ENCODE measurements at places on chromosomes 3 and 15.

GRCh38 chr3:45566951-45567411 is 27.6 kb upstream of the LIMD1 start:
- H3K36me3 ChIP-seq: no peaks in the 10 kb centered on the region
- DNase-seq: no peak
- peaks cover 21% of the 10 kb centered on the region for H3K4me1 ChIP-seq
- H3K27ac ChIP-seq: no peak overlapping the region
- no peak overlapping the region for H3K4me3 ChIP-seq
- H3K27me3 ChIP-seq: no peaks in the 10 kb centered on the region

DNA sequence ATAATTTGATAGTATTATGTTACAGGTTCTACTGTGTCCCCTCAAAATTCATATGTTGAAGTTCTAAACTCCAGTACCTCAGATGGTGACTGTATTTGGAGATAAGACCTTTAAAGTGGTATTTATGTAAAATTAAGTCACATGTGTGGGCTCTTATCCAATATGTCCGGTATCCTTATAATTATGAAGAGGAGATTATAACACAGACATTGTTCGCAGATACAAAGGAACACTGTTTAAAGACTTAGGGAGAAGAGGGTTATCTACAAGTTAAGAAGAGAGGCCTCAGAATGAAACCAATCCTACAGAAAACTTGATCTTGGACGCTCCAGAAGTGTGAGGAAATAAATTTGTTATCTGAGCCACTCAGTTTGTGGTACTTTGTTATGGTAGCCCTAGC is 50.9 kb downstream of the DPH6 start:
- H3K4me3 ChIP-seq: no peak overlapping the region
- H3K27me3 ChIP-seq: no peaks in the 10 kb centered on the region
- H3K36me3 ChIP-seq: peaks cover 6% of the 10 kb centered on the region

DNA sequence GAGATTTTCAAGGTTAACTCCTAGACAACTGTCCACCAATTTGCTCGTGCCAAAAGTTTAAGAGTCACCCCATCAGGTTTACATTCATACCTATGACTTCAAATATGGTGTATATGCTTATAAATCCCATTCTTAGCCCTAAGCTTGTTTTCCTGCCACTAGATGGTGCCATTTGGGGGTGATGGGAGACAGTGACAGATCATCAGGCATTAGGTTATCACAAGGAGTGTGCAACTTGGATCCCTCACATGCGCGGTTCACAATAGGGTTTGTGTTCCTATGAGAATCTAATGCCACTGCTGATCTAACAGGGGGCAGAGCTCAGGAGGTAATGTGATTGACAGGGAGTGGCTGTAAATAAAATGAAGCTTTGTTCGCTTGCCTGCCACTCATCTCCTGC is 182.7 kb downstream of the CNTN6 start:
- no peaks in the 10 kb centered on the region for H3K36me3 ChIP-seq
- no peaks in the 10 kb centered on the region for H3K27me3 ChIP-seq
- H3K4me1 ChIP-seq: no peaks in the 10 kb centered on the region
- no peak overlapping the region for H3K27ac ChIP-seq
- H3K4me3 ChIP-seq: no peak overlapping the region

- H3K27ac ChIP-seq: no peak overlapping the region
- peaks cover 41% of the 10 kb centered on the region for H3K36me3 ChIP-seq
- no peak overlapping the region for H3K4me3 ChIP-seq
These were observed 228.2 kb upstream of the BHLHE40 start for GRCh38 chr3:4751029-4751501.

GRCh38 chr15:72206677-72207000 is 9.1 kb upstream of the GRAMD2A start:
- no peak overlapping the region for H3K4me3 ChIP-seq
- no peak for DNase-seq
- H3K4me1 ChIP-seq: no peaks in the 10 kb centered on the region
- H3K36me3 ChIP-seq: peaks cover 98% of the 10 kb centered on the region
- no peaks in the 10 kb centered on the region for H3K27me3 ChIP-seq
- H3K27ac ChIP-seq: no peak overlapping the region

DNA sequence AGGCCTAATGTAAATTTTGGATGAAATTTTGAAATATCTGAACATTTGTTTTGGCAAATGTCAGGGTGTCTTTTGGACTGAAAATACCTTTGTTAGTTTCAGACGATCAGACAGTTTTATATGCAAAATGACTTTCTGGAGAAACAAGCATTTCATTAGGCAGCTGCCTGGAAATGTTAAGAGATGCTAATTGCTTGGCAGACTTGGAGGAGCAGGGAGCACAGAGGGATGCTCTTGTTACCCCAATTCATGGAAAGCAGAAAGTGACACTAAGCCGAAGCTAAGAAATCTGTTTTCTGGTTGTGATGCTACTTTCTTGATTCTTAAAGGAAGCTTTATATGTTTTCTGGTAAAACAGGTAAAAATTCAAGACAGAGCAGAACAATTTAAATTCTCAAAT is 204.3 kb upstream of the GBE1 start:
- no peak overlapping the region for H3K4me3 ChIP-seq
- H3K36me3 ChIP-seq: no peaks in the 10 kb centered on the region
- H3K4me1 ChIP-seq: no peaks in the 10 kb centered on the region
- H3K27me3 ChIP-seq: no peaks in the 10 kb centered on the region

- peaks cover 13% of the 10 kb centered on the region for H3K27me3 ChIP-seq
- H3K4me3 ChIP-seq: no peak overlapping the region
- peaks cover 16% of the 10 kb centered on the region for H3K4me1 ChIP-seq
These were observed 176.5 kb downstream of the THSD4 start for GRCh38 chr15:71291723-71292122.

- H3K4me1 ChIP-seq: no peaks in the 10 kb centered on the region
- H3K27me3 ChIP-seq: peaks cover 9% of the 10 kb centered on the region
- no peak overlapping the region for H3K27ac ChIP-seq
These were observed 102.9 kb downstream of the LRRC49 start for GRCh38 chr15:70995383-70995970.

GRCh38 chr15:38316311-38316710 is 63.7 kb downstream of the SPRED1 start:
- H3K4me1 ChIP-seq: no peaks in the 10 kb centered on the region
- no peak overlapping the region for H3K27ac ChIP-seq
- H3K4me3 ChIP-seq: no peak overlapping the region
- no peaks in the 10 kb centered on the region for H3K36me3 ChIP-seq
- peaks cover 1% of the 10 kb centered on the region for H3K27me3 ChIP-seq

GRCh38 chr15:80010131-80010673 is 39.2 kb upstream of the BCL2A1 start:
- H3K4me1 ChIP-seq: no peaks in the 10 kb centered on the region
- H3K27me3 ChIP-seq: no peaks in the 10 kb centered on the region
- H3K27ac ChIP-seq: no peak overlapping the region
- H3K4me3 ChIP-seq: no peak overlapping the region
- DNase-seq: no peak

DNA sequence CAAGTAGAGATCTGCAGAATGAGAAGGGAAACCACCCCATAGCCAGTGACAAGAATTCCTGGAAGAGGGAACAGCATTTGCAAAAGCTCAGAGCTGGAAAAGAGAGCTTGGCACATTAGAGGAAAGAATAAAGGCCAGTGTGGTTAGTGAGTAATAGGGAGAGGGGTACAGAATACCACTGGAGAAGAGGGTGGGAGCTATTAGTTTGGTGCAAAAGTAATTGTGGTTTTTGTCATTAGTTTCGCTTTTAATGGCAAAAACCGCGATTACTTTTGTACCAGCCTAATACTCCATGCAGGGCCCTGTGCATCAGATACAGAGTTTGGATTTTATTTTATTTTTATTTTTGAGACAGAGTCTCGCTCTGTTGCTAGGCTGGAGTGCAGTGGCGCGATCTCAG is 9.8 kb downstream of the SLC24A1 start:
- H3K27me3 ChIP-seq: no peaks in the 10 kb centered on the region
- no peak for DNase-seq
- H3K36me3 ChIP-seq: peaks cover 6% of the 10 kb centered on the region
- no peak overlapping the region for H3K27ac ChIP-seq
- peaks cover 5% of the 10 kb centered on the region for H3K4me1 ChIP-seq

- no peaks in the 10 kb centered on the region for H3K4me1 ChIP-seq
- H3K27ac ChIP-seq: no peak overlapping the region
- H3K4me3 ChIP-seq: no peak overlapping the region
These were observed 402.6 kb upstream of the GBE1 start for GRCh38 chr3:82163907-82164520.

GRCh38 chr3:84275532-84275931 is 683.3 kb upstream of the CADM2 start:
- no peak overlapping the region for H3K4me3 ChIP-seq
- H3K27ac ChIP-seq: no peak overlapping the region
- no peaks in the 10 kb centered on the region for H3K4me1 ChIP-seq
- no peaks in the 10 kb centered on the region for H3K36me3 ChIP-seq
- no peak for DNase-seq
- no peaks in the 10 kb centered on the region for H3K27me3 ChIP-seq

- no peak overlapping the region for H3K27ac ChIP-seq
- H3K27me3 ChIP-seq: no peaks in the 10 kb centered on the region
- no peak for DNase-seq
- no peak overlapping the region for H3K4me3 ChIP-seq
- no peaks in the 10 kb centered on the region for H3K4me1 ChIP-seq
These were observed 282.0 kb upstream of the VEPH1 start for GRCh38 chr3:157785102-157785826.

- H3K27ac ChIP-seq: no peak overlapping the region
- H3K27me3 ChIP-seq: peaks cover 8% of the 10 kb centered on the region
- H3K36me3 ChIP-seq: no peaks in the 10 kb centered on the region
- H3K4me1 ChIP-seq: peaks cover 8% of the 10 kb centered on the region
- H3K4me3 ChIP-seq: no peak overlapping the region
These were observed 107.1 kb upstream of the FHIT start for GRCh38 chr3:61358364-61358763.

GRCh38 chr3:133393691-133394474 is 6.0 kb upstream of the BFSP2 start:
- no peak overlapping the region for H3K27ac ChIP-seq
- no peaks in the 10 kb centered on the region for H3K27me3 ChIP-seq
- peaks cover 6% of the 10 kb centered on the region for H3K36me3 ChIP-seq
- H3K4me3 ChIP-seq: no peak overlapping the region
- DNase-seq: no peak

- no peak overlapping the region for H3K27ac ChIP-seq
- no peaks in the 10 kb centered on the region for H3K36me3 ChIP-seq
- peaks cover 9% of the 10 kb centered on the region for H3K4me1 ChIP-seq
- DNase-seq: no peak
- H3K4me3 ChIP-seq: no peak overlapping the region
These were observed 25.4 kb downstream of the MAPKAPK3 start for GRCh38 chr3:50642382-50642781.

DNA sequence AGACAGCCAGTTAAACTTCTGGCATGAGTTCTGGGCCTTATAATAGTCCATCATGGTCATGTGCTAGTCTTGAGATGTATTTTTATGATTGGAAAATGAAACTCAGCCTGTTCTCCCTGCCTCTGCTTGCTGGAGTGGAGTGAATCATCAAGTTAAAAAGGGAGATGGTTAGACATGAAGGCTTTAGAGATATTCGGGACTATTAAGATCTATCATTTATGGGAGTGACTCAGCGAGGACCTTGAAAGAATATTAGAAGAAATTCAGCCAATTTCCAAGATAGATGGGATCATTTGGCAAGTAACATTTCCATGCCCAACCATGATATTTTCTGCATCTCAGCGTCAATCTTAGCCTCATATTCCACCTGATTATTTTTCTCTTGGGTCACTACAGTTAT is 79.8 kb downstream of the AGBL1 start:
- no peaks in the 10 kb centered on the region for H3K27me3 ChIP-seq
- DNase-seq: no peak
- no peak overlapping the region for H3K27ac ChIP-seq
- H3K4me3 ChIP-seq: no peak overlapping the region

GRCh38 chr3:123424999-123425712 is 23.7 kb downstream of the ADCY5 start:
- H3K27me3 ChIP-seq: peaks cover 5% of the 10 kb centered on the region
- no peak overlapping the region for H3K4me3 ChIP-seq
- no peak for DNase-seq
- H3K4me1 ChIP-seq: no peaks in the 10 kb centered on the region
- H3K27ac ChIP-seq: no peak overlapping the region

GRCh38 chr15:49507261-49507660 is 84.2 kb downstream of the FGF7 start:
- no peak overlapping the region for H3K27ac ChIP-seq
- no peaks in the 10 kb centered on the region for H3K4me1 ChIP-seq
- H3K36me3 ChIP-seq: no peaks in the 10 kb centered on the region
- H3K4me3 ChIP-seq: no peak overlapping the region
- H3K27me3 ChIP-seq: no peaks in the 10 kb centered on the region

DNA sequence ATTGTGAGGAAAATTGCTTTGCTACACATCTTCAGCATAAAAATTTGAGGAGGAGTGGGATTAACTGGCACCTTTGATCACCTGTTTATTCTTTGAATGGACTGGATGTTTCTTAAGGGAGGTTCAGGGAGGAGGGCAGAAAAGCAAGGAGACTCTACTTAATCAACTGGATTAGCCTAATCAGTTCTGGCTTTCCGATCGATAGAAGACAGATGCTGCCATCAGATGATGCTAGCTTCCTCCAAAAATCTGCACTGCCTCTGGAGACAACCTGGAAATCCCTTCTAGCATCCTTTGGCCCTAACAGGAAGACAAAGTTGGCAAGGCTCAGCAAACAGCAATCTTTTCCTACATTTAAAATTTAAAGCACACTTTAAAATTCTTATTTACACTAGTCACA is 197.8 kb downstream of the EBLN2 start:
- DNase-seq: no peak
- no peaks in the 10 kb centered on the region for H3K4me1 ChIP-seq
- peaks cover 12% of the 10 kb centered on the region for H3K27me3 ChIP-seq
- no peak overlapping the region for H3K4me3 ChIP-seq
- H3K27ac ChIP-seq: no peak overlapping the region

- H3K27me3 ChIP-seq: peaks cover 41% of the 10 kb centered on the region
- peaks cover 5% of the 10 kb centered on the region for H3K4me1 ChIP-seq
- no peak overlapping the region for H3K4me3 ChIP-seq
- DNase-seq: no peak
- no peak overlapping the region for H3K27ac ChIP-seq
These were observed 4.3 kb downstream of the EPHB1 start for GRCh38 chr3:134799393-134799792.
